ENCODE measurements at places on chromosomes 2 and 18.

- no peak for DNase-seq
Observed at GRCh38 chr18:3114026-3114425, 101.1 kb upstream of the LPIN2 start.

- DNase-seq, result peak; percentile 58
Observed at GRCh38 chr2:238024986-238025385, 35.8 kb upstream of the SCLY start.

- DNase-seq, result peak; percentile 99
Observed at GRCh38 chr2:72367530-72368225, 220.0 kb upstream of the CYP26B1 start.

DNA sequence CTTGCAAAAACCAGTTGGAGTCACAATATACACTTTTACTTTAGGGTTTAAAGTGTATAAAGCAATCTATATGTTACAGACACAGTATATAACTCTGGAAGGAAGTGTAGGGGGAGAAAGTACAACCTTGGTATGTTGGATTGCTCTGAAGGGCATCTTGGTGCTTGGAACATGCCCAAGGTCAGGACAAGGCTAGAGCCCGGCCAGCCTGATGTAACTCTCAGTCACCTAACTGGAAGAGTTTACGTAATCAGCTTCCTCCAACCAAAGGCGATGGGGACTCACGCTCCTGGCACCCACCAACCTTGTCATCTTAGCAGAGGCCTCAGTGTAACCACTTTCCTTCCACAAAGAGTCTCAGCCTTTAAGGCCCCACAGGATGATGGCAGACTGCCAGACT, 181.1 kb upstream of the ACAA2 start:
- no peak for DNase-seq

DNA sequence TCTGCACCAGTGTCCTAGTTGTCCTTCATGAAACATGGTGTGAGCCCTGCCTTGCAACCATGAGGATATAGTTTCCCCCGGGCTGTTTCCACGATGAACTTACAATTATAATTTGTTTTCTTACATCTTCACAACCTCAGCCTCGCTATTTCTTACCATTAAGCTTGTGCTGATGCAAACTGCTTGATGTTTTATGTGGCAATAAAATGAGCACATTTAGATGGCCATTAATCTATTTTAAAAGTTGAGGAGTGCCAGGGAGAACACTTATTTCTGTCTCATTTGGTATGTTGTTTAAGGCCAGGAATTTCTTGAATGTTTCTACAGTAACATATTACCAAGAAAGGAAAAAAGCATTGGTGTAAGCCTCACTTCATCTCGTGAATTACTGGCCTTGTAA, 214.5 kb upstream of the SLC8A1 start:
- no peak for DNase-seq

DNA sequence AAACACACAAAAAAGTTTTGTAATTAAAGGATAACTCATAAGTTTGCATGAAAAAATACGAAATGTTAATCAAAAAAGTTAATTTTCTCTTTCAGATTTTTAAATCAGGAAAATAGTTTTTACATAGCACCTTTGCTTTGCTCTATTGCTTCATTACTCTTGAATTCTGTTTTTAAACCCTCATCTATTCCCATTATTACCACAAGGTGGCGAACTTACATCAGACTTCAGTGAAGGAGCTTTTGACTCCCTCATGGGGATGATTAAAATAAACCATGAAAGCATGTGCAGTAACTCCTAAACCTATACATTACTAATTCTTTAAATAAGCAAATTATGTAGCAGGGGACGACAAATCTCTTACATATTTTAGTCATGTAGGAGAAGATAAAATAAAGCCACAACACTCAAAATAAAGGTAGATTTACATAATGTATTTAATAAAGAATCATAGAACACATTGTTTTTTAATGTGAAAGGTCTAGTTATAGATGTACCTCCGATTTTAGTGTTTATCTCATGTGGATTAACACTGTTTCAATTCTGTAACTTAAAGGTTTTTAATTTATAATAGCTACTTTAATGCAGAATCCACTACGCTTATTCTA, 105.2 kb downstream of the NETO1 start:
- DNase-seq, result peak; percentile 1

GRCh38 chr18:64330931-64331330, 182.0 kb upstream of the LINC00305 start:
- DNase-seq, result no peak
